Cortex of kidney (tissue), 1 donor: ENCODE measurements at places on chromosomes 4 and X.

GRCh38 chr4:10671799-10672198 lies 12.8 kb downstream of the CLNK start:
- no peak for DNase-seq

- no peak for DNase-seq
Observed at GRCh38 chrX:13821738-13822137, 4.8 kb upstream of the GPM6B start.

DNA sequence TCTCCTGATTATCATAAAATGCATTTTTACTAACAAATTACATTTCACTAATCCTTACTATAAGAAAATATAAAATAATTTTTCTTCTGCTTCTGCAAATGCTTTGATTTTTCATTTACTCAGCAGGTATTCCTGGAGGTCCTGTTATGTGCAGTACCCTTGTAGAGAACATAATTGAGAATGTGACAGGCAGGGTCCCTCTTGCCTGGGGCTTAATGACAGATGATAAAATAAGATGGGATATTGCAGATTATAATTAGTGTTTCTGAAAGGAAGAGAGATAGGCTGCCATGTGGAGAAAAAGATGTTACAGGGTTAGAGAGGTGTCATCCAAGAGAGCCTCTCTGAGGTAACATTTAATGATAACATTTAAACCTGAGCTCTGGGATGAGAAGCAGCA lies 128.9 kb downstream of the MAD2L1 start:
- no peak for DNase-seq

DNA sequence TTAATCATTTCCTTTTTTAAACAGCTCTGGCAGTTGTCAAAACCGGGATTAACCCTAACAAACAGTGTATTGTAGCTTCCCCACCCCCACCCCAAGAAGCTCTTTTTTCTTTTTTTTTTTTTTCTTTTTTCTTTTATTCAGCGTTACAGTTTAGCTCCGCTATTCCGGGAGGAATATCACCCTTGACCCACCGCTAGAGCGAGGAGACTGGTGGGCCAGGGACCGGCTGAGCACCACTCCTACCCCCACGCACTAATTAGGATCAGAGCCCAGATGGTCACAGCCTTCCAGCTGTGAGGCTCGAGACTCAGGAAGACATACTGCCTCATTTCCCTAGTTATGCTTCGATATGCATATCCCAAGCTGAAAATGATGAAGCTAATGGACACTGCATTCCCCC lies 2.0 kb downstream of the PARM1 start:
- no peak for DNase-seq

- no peak for DNase-seq
Observed at GRCh38 chr4:11189756-11190155, 238.9 kb downstream of the HS3ST1 start.

GRCh38 chr4:145829629-145830395 lies 108.8 kb downstream of the ZNF827 start:
- DNase-seq, result no peak

- DNase-seq, result no peak
Observed at GRCh38 chr4:88335092-88335665, 43.5 kb upstream of the HERC6 start.

DNA sequence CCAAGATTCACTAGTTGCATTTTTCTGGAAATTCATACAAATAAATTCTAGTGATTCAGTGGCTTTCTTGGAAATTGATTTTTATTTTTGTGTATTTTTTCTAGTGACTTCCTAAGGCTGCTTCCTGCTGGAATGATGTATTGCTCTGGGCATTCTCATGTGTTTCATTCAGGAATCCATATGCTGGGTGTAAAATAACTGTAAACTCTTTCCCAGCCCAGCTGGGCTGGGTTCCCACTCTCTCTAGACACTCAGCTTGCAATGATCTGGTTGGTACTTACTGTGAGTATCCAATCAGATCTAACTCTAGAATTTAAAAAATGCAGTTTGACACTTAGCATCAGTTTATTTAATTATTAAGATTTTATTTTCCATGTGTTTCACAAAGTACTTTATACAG lies 882.2 kb downstream of the STIM2 start:
- DNase-seq, result no peak

- no peak for DNase-seq
Observed at GRCh38 chr4:68987007-68987406, 35.4 kb upstream of the UGT2A3 start.

- no peak for DNase-seq
Observed at GRCh38 chr4:3009422-3009821, 46.1 kb downstream of the GRK4 start.

- no peak for DNase-seq
Observed at GRCh38 chrX:9315086-9315485, 149.8 kb upstream of the TBL1X start.

- DNase-seq, result no peak
Observed at GRCh38 chr4:40199999-40200874, 3.4 kb downstream of the RHOH start.

DNA sequence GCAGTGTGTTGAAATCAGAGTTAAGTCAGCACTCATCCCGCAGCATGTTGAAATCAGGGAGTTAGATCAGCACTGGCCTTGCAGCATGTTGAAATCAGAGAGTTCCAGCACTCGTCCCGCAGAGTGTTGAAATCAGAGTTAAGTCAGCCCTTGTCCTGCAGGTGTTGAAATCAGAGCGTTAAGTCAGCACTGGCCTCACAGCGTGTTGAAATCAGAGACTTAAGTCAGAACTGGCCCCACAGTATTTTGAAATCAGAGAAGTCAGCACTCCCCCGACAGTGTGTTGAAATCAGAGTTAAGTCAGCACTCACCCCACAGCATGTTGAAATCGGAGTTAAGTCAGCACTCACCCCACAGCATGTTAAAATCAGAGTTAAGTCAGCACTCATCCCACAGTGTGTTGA lies 10.9 kb upstream of the UVSSA start:
- no peak for DNase-seq

DNA sequence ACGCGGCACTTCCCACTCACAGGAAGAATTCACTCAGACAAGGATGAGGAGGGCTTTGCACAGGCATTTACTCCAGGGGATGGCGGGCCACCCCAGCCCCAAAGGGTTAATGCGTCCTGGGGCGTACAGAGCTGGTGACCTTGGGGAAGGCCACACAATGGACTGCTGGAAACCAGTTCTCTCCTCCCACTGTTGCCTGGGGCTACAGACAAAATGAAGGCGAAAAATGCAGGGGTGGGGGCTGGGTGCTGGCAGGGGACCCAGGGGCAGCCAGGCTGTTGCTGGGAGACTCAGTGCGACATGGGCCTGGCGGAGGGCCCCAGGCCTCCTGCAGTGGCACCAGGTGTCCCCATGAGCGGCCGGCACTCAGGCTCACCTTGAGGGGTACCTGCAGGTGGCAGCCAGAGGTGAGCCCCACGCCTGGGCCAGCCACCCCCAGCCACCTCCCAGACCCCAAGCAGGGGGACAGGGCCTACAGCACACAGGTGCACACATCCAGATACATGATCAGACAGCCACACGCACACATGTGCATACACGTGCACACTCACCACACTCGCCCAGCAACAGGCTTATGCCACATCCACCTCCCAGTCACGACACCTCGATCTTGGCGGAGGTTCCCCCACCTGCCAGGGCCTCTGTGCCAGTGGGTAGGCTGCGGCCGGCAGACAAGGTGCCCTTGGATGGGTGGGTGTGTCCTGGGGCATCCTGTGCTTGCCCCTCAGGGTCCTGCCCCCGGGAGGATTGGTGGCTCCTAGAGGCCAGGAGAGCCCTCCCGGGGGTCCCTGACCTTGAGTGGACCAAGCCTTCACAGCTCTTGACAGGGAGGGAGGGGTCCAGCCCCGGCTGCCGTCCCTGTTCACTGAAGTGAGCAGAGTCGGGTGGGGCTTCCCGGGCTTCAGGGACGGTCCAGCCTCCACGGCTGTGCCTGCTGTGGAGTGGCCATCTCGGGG lies 13.1 kb downstream of the NAT8L start:
- DNase-seq, result no peak

DNA sequence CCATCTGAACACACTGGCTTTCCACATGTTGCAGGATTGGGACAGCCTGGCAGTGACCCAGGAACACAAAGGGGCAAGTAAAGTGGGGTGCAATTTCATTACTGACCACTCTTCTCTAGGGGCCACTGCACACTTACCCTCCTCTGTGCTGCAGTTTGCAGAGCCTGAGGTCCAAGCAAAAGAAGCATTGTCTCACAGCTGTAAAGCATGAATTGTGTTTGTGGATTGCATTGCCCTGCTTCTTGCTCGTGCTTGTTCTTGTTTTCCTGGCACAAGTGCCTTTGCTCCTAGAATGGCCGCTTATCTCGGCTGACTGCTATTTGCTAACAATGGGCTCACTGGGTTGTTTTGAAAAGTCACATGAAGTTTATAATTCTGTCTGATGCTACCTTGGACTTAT lies 209.1 kb upstream of the JADE1 start:
- DNase-seq, result no peak

DNA sequence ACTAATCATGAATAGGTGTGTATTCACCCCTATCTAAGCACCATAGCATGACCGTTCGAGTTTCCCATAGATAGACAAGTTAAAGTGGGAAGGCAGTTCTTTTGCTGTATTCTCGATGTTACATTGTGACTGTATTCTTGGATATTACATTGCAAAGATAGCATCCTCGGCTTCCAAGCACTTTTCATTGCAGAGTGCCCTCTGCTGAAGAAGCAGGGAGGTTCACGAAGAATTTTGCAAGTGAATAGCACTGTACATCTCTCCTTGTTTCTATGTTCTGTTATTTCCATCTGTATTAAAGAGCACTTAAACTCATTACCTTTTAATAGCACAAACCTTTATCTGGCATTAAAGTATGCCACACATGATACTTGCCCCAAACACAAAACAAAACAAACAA lies 426.7 kb upstream of the ARX start:
- no peak for DNase-seq

DNA sequence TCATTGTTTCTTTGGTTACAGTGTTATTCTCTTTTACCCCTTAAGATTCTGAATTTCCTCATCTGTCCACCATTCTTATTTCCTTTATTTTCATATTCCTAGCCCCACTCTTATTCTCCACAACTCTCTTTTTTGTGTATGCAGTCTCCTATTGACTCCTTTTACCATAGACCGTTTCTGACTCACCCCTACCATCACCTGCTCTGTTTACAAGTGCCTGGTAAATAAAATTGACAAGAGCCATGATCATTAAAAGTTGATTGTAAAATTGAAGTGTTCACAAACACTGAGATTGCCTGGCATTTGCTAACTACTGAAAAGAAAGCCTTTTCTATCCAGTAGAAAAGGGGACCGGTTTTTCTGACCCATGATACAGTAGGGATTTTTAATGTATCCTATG lies 54.4 kb downstream of the MRPL1 start:
- DNase-seq, result no peak

DNA sequence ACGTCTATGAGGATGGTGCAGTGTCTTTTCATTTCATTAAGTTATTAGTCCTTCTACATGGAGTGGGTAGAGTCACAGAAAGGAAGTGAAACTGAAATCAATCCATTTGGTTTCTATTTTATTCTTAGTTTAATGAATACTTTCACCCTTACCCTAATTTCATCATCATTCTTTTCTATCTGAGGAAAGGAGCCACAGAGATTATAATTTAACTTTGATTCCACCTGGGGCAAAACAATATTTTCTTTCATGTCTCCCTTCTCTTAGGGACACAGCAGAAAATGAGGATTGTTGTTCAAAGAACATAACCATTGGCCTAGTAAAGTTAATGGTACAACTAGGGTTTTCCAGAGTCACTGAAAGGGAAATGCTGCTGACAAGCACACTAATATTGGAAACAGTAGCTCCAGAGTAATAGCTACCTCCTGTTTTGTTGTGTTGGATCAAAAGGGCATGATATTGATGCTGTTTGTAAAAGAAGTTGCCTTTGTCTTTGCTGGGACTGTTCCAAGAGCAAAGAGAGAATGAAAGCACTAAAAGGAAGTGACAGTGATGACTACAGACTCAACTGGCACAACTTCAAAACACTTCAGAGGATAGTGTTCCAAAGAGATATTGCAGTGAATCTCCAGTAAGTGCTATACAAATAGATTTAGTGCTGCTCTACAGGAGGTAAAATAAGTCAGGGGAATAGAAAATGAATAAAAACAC lies 247.1 kb upstream of the PITX2 start:
- no peak for DNase-seq

- DNase-seq, result no peak
Observed at GRCh38 chr4:5127556-5127955, 76.3 kb downstream of the STK32B start.

- DNase-seq, result no peak
Observed at GRCh38 chrX:40772290-40772689, 36.9 kb upstream of the MED14 start.

- no peak for DNase-seq
Observed at GRCh38 chr4:168524006-168524405, 27.2 kb downstream of the PALLD start.

- DNase-seq, result no peak
Observed at GRCh38 chrX:4181782-4182407, 468.4 kb upstream of the PRKX start.

DNA sequence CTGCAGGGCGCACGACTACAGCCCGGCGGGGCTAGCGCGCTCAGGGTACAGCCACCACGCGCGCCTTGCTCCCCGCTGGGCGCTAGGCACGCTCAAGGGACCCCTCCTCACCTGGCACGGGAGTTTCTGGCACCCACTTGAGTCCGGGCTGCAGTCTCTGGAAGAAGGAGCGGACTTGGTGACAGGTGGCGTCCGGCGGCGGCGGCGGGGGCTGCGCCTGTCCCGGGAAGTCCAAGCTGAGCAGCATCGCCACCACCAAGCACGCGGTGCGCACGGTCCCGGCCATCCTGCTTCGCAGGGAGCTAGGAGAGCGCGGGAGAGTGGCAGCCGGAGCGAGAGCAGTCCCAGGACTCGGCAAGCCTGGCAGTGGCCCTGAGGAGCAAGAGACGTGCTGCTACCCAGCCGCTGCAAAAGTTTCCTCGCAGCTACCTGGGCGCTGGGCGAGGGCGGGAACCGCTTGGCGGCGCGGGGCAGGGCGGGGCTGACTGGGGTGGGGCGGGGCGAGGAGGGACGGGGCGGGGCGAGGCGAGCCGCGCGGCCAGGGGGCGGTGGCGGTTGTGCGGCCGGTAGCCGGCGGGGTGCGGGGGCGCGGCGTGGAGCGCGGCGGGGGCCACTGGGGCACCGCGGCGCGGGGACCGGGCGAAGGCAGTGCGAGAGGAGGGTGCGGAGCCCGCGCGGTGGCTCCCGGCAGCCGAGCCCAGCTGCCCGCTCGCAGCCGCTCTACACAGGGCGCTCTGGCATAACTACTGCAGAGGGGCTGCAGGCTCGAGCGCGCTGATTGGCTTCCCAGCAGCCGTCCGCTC lies at the start of gene GPC3:
GPC3 (minus strand) TSS at position 431 of the 803 bp plus-strand sequence.
- no peak for DNase-seq
